IMR-90 (cell line): ENCODE measurements at places on chromosomes 3 and 15.
A peak's percentile ranks its signal among the peaks of the same experiment; 100 is the strongest.

GRCh38 chr15:31326875-31327668 is 437 bp downstream of the KLF13 start:
- DNase-seq = peak; percentile 64

- no peak for DNase-seq
Observed at GRCh38 chr15:32957219-32957618, 237.3 kb downstream of the FMN1 start.

- no peak for DNase-seq
Observed at GRCh38 chr15:74199297-74199652, 3.3 kb downstream of the STRA6 start.

DNA sequence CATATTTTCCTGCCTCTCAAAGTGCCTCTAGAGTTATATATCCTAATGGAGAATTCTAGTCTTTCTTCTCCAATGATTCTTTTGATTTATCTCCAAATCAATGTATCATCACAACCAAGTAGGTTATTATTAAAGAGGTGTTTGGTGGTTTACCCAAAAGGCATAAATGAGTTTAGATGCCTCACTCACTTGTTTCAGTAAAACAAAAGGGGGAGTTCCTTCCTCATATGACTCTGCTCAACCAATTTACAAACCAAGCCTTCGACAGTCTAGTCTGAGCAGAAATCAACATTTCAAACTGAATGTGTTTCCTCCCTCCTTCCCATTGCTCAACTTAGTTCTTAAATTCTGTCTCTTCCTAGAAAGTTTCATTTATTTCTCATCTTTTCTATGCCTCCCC is 116.5 kb downstream of the TNIK start:
- DNase-seq = no peak

DNA sequence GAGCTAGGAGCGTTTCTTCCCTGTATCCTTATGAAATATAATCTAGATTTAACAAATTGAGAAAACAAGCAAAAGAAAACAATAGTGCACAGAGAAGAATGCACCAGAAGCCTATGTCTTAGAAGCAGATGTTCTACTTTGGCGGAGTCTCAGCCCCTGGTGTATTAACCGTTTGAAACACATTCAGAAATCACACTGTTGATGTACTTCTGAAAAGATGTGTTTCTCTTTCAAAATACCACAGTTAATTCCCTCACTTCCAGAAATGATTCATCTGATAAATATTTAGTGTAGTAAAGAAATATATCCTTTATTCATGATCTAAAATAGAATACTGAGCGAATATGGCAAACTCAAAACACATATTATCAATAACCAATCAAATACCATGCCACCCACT is 77.7 kb downstream of the CBLB start:
- peak; percentile 68 for DNase-seq

DNA sequence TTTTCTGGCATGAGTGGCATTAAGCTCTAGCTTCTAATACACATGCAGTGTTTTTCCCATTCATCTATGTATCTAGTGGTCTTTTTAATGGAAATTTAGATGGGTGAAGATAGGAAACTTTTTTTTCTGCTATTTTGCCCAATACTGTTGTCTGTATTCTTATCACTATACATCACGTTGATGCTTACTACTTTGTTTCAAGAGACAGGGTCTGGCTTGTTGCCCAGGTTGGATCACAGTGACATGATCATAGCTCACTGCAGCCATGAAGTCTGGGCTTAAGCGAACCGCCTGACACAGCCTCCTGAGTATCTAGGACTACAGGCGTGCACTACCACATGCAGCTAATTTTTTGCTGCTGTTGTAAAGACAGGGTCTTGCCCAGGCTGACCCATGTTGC is 84.6 kb downstream of the PEAK1 start:
- peak; percentile 19 for DNase-seq

DNA sequence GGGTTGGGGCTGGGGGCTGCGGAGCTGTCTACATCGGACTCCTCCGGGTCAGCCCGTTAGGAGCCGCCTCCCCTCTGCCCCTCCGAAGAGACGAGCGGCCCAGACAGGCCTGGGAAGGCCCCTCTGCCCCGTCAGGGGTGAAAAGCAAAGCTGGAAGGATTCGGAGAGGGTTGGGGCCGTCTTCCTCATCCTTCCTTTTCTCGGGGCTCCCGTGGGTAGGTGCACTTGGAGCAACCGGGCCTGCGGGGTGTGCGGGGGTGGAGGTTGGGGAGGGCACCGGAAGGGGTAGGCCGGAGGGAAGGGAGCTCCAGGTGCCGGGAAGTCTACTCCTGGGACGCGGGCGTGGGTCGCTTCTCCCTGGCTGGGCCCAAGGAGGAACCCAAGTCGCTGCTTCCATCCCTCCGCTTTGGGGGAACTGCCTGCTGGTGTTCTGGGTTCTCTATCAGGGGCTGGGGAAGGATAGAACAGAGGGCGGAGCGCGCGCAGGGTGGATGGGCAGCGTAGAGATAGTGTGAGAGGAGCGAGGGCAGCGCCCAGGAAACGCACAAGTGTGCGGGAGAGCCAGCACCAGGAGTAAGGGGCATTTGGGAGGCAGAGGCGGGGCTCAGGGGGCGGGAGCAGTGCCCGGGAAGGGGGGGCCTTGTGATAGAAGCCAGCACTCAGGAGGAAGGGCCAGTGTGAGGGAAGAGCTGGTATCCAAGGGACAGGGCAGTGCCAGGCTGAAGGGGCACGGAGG is 590 bp downstream of the POLR2H start:
- DNase-seq = peak; percentile 38

DNA sequence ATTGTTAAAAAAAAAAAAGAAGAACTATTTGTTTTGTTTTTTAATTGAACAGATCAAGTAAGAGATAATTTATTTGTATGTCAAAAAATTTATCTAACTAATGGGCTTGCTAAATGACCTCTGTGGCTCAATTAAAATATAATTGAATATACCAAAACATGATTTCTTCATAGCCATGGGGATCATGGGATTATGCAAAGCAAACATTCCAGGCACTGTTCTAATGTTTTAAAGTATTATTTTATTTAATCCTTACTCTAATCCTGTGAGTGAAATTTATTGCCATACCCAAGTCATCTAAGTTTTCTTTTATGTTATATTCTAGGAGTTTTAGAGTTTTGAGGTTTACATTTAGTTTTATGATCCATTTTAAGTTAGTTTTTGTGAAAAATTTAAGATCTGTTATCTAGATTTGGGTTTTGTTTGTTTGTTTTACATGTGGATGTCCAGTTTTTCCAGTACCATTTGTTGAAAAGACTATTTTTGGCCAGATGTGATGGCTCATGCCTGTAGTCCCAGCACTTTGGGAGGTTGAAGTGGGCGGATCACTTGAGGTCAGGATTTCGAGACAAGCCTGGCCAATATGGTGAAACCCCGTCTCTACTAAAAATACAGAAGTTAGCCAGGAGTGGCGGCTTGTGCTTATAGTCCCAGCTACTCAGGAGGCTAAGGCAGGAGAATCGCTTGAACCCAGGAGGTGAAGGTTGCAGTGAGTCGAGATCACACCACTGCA is 52.3 kb upstream of the CNOT10 start:
- DNase-seq = peak; percentile 11

DNA sequence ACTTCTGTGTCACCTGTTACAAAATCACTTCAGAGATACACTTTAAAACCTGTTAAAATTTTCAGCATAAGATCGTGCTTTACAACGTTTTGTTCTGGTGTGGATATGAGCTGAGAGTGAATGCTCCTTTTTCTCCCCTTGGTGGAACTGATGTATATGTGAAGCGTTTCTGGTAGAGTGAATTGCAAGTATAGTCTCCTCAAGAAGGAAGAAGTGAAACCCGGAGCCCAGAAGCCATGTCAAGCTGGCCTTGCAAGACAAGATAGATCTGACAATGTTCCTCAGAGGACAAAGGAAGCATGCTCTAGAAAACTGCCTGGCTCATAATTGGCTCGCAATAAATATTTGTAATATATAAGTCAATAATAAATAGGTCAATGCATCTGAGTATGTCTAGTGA is 23.6 kb downstream of the SERPINI2 start:
- DNase-seq = no peak

- DNase-seq = no peak
Observed at GRCh38 chr3:102057781-102058421, 208.6 kb downstream of the NFKBIZ start.

GRCh38 chr3:25046911-25047771 is 380.9 kb upstream of the RARB start:
- DNase-seq = no peak

- no peak for DNase-seq
Observed at GRCh38 chr15:89785064-89785773, 9.1 kb downstream of the MESP2 start.

- DNase-seq = no peak
Observed at GRCh38 chr3:98920166-98920565, 18.7 kb upstream of the DCBLD2 start.

DNA sequence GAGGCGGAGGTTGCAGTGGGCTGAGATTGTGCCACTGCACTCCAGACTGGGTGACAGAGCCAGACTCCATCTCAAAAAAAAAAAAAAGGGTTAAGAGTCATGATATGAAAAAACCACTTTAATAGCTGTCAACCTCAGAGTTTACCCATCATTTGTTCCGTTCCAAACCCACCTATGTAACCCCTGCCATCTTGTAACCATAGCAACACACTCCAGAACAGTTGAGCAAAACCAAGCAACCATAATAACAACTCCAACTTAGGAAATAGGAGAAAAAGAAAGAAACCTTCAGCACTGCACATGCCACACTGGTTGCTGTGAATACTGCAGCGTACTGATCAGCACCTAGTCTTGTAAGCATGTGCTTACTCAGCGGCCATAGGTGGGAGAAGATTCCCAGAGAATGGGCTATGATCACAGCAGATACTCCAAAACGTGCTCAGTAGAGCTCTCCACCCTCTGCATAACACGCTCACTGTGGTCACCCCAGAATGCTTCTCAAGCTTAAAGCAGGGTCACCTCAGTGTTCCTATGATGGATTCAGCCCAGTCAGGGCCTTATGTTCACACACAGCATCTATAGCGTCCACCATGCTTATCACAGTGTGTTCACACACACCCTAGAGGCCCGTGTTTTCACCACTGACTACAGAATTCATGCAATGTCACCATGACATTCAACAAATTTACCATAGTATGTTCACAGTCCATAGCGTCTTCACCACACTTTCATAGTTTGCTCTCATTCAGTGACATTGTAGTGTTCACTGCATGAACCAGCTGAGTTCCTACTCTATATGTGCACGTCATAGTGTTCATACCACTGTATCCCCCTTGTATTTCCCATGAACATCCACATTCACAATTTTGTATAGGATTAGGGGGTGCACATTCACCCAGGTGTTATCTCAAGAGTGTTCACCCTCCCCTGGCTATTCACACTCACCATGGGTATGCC is 6.5 kb upstream of the CILP start:
- no peak for DNase-seq

GRCh38 chr3:69906351-69906966 is 93.1 kb upstream of the SAMMSON start:
- no peak for DNase-seq

DNA sequence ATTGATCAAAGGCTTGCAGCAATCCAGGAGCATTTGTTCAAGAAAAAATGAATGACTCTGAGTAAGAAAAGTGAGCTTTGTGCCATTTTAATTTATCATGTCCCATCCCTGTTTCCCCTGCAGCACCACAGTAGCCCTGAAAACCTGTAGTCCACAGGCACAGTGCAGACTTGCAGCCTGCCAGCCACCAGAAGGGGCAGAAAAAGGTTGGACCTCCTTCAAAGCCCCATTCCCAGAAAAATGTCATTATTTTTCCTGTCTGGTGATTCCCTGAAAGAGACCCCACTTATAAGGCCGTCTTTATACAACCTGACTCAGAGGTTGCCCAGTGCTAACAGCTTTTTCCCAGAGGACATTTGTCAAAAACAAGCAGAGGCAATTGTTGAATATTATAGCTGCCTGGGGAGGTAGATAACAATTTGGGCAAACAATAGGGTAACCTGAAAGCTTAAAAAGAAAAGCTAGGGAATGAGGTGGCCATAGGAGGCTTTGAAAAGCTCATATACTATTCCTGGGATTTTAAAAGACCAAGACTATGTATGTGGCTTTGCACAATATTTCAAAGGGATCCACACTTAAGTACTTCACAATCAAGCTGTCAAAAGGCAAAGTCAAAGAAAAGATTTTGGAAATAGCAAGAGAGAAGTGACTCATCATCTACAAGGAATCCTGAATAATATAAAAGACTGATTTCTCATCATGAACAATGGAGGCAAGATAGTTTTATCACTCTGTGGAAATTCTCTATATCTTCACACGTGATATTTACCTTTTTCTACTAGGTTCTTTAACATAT is 136.8 kb upstream of the PLXNA1 start:
- peak; percentile 34 for DNase-seq

DNA sequence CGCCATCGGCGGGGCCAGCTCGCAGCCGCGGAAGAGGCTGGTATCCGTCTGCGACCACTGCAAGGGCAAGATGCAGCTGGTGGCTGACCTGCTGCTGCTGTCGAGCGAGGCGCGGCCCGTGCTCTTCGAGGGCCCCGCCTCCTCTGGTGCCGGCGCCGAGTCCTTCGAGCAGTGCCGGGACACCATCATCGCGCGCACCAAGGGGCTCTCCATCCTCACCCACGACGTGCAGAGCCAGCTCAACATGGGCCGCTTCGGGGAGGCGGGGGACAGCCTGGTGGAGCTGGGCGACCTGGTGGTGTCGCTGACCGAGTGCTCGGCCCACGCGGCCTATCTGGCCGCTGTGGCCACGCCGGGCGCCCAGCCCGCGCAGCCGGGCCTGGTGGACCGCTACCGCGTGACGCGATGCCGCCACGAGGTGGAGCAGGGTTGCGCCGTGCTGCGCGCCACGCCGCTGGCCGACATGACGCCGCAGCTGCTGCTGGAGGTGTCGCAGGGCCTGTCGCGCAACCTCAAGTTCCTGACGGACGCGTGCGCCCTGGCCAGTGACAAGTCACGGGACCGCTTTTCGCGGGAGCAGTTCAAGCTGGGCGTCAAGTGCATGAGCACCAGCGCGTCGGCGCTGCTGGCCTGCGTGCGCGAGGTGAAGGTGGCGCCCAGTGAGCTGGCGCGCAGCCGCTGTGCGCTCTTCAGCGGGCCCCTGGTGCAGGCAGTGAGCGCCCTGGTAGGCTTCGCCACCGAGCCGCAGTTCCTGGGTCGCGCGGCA is 1.8 kb downstream of the TLNRD1 start:
- no peak for DNase-seq

DNA sequence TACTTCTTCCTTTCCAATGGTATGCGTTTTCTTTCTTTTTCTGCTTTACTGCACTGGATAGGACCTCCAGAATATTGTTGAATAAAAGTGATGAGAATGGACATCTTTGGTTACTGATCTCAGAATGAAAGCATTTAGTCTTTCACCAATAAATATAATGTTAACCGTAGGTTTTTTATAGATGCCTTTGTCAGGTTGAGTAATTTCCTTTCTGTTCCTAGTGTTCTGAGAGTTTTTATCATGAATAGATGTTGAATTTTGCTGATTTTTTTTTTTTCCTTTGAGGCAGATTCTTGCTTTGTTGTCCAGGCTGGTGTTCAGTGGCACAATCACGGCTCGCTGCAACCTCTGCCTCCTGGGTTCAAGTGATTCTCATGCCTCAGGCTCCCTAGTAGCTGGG is 158.4 kb downstream of the KLHL25 start:
- no peak for DNase-seq
